ENCODE measurements at places on chromosomes 1 and 21.

DNA sequence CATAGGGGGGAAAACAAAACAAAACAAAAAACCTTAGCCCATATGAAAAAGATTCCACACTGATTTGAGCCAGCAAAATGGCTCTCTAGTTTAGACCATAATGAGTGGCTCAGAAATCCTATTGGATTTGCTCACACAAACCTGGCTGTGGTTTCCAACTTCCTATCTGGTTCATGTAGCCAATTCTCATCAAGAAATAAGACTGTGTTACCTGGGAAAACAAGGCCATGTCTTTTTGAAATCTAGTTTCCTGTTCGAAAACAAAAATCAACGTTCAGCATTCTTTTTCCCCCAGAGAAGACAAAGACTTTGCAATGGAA lies 69.2 kb downstream of the TBX15 start:
- no peak for DNase-seq

- no peak for DNase-seq
These were observed 59.6 kb upstream of the ADAMTS5 start for GRCh38 chr21:27026501-27026900.

DNA sequence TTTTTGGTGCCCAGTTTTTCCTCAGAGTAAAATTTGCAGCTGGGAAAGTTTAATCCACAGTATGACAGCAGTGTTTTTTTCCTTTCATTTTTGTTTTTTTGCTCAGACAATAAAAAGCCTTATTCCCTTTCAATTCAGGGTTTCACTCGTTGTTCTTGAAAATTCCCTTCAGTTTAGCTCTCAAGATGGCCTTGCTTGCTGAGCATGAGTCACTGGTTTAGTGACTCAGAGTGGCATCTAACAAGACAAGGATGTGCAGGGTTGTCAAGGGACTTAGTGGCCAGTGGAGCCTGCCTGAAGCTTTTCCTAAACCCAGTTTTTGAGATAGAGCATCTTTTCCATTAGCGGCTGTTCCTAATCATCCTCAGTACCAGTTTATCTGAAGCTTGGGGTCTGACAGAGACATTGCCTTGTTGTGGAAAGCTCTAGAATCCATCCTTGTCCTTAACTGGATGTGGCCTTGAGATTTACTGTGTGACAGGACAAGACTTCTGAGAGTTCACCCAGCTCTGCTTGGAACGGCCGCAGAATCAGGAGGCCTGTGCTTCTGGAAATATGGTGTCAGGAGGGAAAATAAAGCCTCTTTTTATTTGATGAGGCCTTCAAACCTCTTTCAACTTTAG lies 48.4 kb upstream of the DNAJC6 start:
- DNase-seq: no peak

- peak; percentile 90 for DNase-seq
These were observed at the start of gene TLCD4 for GRCh38 chr1:95117207-95118066. TLCD4 (plus strand) TSS chr1:95117355; CDS start chr1:95143902, 26,547 bp downstream.

Data from H7 (cell line).